Activated CD4-positive, alpha-beta T cell treated with anti-CD3 and anti-CD28 coated beads for 4 hours (primary cell): ENCODE measurements at places on chromosomes 5 and 9.
A peak's percentile ranks its signal among the peaks of the same experiment; 100 is the strongest.

GRCh38 chr5:132011622-132012343, at the start of gene ACSL6:
TSS of gene ACSL6 (minus strand) at chr5:132011658. CDS start at chr5:132011553, 105 bp downstream.
- peak; percentile 29 for DNase-seq

GRCh38 chr5:96148376-96148775, 186.7 kb upstream of the ELL2 start:
- no peak for DNase-seq

- no peak for DNase-seq
Observed at GRCh38 chr5:100175346-100175745, 359.8 kb upstream of the FAM174A start.

- DNase-seq = no peak
Observed at GRCh38 chr5:34804913-34805312, 34.1 kb upstream of the TTC23L start.

DNA sequence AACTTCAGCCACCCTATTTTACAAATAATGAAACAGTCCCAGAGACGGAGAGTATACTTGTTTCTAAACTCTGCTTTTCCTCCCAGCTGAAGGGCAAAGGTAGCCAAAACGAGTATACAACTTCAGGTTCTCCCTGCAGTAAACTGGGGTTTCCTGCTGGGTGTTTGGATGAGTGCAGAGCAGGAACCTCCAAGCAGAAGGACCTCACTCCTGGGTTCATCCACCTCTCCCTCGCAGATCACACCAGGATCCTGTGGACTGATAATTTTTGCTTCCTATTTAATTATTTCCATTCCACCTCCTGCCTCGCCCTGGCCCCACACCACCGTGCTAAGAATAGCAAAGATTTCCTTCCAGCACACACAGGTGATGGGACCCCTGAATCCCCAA, 2.0 kb upstream of the FOXB2 start:
- DNase-seq = no peak

DNA sequence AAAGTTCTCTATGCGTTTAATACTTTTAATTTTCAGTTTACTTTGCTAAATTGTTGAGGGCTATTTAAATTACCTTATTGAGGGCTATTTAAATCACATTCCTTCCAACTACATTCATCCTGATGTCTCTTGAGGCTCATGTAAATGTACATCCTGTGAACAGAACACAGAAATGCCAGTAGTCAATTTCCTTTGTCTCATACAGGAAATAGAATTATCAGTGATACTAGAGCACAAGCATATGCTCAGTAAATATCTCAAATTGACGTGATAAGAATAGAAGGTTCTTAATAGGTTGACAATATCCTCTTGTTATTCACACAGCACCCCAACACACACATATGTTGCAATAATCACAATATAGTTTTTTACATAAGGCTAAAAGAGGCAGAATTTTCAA, 449.0 kb downstream of the CYLC2 start:
- DNase-seq = no peak

DNA sequence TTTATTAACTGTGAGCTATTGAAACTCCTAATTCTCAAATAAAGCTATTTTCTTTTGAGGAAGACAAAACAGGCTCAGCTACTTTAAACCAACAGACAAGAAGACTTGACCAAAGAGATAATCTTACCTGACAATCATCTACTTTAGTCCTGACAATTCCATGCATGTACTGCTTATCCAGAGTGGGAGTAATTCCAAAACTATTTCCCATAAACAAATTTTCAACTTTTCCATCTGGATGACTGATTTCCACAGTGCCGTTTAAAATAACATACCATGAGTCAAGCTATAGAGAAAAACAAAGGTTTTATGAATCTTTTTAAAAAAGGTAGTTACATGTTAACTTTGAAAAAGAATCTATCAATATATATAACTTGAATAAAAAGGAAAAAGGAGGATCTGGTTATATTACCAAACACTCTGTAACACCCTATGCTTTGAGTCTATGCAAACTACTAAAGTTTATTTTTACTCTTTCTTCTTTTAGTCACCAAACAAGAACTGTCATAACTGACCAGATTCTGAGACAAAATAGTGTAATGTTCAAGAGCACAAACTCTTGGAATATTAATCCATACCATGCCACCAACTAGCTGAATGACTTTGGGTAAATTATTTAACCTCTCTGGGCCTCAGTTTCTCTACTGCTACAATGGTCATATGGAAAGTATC, 129.7 kb downstream of the RAPGEF6 start:
- DNase-seq = no peak

GRCh38 chr5:157574456-157575380, 857 bp downstream of the ADAM19 start:
- peak; percentile 30 for DNase-seq

GRCh38 chr5:134189031-134189430, 12.3 kb upstream of the SKP1 start:
- no peak for DNase-seq

- DNase-seq = no peak
Observed at GRCh38 chr5:14954616-14955343, 83.2 kb upstream of the ANKH start.

GRCh38 chr5:180212363-180213255, 3.6 kb upstream of the RASGEF1C start:
- DNase-seq = no peak
